ENCODE measurements at places on chromosomes 16 and 17. TPM values are rescaled to one million over a fixed set of nuclear protein-coding genes. Genes with fewer than 3 reads are reported as not detected.

Gene EPN3
- total RNA-seq = 108 TPM

Gene CHAD
- 0.51 TPM for total RNA-seq

- H3K36me3 ChIP-seq = no peaks in the 10 kb centered on the region
- DNase-seq = no peak
- H3K27me3 ChIP-seq = peaks cover 13% of the 10 kb centered on the region
- H3K4me1 ChIP-seq = peaks cover 6% of the 10 kb centered on the region
Observed at GRCh38 chr16:89574681-89575246, 794 bp upstream of the CPNE7 start.

Gene AKAP10
- total RNA-seq = 31.7 TPM

Gene PIMREG
- 0.45 TPM for total RNA-seq

Gene KRT27
- total RNA-seq = not detected

DNA sequence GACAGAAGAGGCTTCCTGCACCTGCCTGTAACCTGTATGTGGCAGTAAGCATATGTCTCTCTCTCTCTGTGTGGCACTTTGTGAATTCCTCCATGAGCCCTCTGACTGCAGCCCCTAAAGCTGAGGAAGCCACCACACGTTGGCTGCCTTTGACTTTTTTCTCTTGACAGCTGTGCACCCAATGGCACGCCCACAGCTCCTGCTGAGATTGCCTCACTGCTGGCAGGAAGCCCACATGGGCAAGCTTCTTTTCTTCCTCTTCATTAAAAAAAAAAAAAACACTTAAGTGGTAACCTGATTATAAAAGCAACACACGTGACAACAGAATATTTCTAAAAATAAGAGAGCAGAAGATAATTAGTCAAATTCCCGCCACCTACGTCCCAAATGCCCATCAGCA, 34.0 kb upstream of the PIRT start:
- H3K27ac ChIP-seq = no peak overlapping the region
- peak; percentile 21 for DNase-seq
- H3K4me3 ChIP-seq = no peak overlapping the region
- no peaks in the 10 kb centered on the region for H3K36me3 ChIP-seq

DNA sequence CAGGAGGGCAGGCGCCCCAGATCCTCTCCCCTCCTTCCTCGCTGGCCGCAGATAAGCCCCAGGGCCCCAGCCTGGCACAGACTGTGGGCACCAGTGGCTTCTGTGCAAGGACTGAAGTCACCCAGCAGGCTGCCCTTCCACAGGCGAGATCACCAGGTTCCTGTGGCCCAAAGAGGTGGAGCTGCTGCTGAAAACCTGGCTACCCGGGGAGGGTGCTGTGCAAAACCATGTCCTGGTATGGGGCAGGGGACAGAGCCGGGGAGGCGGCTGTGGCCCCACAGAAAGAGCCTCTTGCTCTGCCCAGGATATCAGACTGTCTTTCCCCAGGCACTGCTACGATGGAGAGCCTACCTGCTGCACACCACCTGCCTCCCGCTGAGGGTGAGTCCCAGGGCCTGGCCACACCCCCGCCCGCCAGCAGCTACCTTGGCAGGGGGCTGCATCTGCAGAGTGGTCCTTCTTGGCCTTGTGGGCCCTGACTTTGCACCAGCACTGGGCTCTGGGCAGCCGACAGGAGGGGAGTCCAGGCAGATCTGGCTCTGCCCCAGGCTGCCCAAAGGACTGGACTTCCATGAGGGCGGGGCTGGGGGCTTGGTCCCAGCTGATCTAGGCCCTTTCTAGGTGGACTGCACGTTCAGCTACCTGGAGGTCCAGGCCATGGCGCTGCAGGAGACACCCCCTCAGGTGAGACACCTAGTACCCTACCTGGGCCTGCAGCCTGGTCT, 615 bp downstream of the CARMIL2 start:
- H3K4me3 ChIP-seq = no peak overlapping the region
- DNase-seq = no peak
- H3K4me1 ChIP-seq = no peaks in the 10 kb centered on the region
- H3K36me3 ChIP-seq = no peaks in the 10 kb centered on the region
- peaks cover 28% of the 10 kb centered on the region for H3K27me3 ChIP-seq

Gene NPTX1
- total RNA-seq = 0.73 TPM

GRCh38 chr17:81453076-81453475, 57.8 kb downstream of the BAHCC1 start:
- H3K36me3 ChIP-seq = no peaks in the 10 kb centered on the region
- no peaks in the 10 kb centered on the region for H3K27me3 ChIP-seq
- no peaks in the 10 kb centered on the region for H3K4me1 ChIP-seq

DNA sequence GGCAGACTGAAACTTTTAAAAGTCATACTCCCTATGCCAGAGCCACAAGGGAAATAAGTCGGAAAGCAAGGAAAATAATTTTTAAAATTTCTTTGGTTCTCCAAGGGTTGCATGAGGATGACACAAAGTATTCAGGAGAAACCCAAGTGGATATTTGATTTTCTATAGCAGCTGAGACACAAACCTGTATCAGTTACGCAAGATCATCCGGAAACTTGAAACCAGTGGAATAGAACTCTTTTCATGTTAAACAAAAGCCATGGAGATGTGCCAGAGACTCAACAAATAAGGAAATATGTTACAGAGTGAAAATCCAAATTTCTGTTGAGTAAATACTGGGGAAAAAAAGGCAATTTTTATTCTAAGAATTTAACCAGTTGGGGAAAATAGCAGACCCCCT, 294.7 kb downstream of the KIF2B start:
- H3K36me3 ChIP-seq = no peaks in the 10 kb centered on the region
- H3K4me3 ChIP-seq = no peak overlapping the region
- H3K4me1 ChIP-seq = no peaks in the 10 kb centered on the region
- no peaks in the 10 kb centered on the region for H3K27me3 ChIP-seq
- H3K27ac ChIP-seq = no peak overlapping the region
- DNase-seq = no peak

- peak; percentile 93 for DNase-seq
- peak within 1 kb of the TSS; percentile 79 for H3K27ac ChIP-seq
- no peaks in the 10 kb centered on the region for H3K27me3 ChIP-seq
- H3K36me3 ChIP-seq = no peaks in the 10 kb centered on the region
- H3K4me1 ChIP-seq = peaks cover 7% of the 10 kb centered on the region
Observed at GRCh38 chr17:75516255-75516618, at the start of gene TSEN54. Gene TSEN54 (plus strand): TSS chr17:75516528. CDS start chr17:75516561, 33 bp downstream.

GRCh38 chr17:6660805-6661463, 9.4 kb downstream of the C17orf100 start:
- H3K4me3 ChIP-seq = no peak overlapping the region
- H3K4me1 ChIP-seq = no peaks in the 10 kb centered on the region
- H3K36me3 ChIP-seq = no peaks in the 10 kb centered on the region
- DNase-seq = no peak
- no peak overlapping the region for H3K27ac ChIP-seq

Gene PRSS33
- not detected for total RNA-seq

GRCh38 chr17:21352221-21352980, 23.8 kb upstream of the KCNJ12 start:
- H3K4me3 ChIP-seq = no peak overlapping the region
- H3K27me3 ChIP-seq = no peaks in the 10 kb centered on the region
- no peak overlapping the region for H3K27ac ChIP-seq

DNA sequence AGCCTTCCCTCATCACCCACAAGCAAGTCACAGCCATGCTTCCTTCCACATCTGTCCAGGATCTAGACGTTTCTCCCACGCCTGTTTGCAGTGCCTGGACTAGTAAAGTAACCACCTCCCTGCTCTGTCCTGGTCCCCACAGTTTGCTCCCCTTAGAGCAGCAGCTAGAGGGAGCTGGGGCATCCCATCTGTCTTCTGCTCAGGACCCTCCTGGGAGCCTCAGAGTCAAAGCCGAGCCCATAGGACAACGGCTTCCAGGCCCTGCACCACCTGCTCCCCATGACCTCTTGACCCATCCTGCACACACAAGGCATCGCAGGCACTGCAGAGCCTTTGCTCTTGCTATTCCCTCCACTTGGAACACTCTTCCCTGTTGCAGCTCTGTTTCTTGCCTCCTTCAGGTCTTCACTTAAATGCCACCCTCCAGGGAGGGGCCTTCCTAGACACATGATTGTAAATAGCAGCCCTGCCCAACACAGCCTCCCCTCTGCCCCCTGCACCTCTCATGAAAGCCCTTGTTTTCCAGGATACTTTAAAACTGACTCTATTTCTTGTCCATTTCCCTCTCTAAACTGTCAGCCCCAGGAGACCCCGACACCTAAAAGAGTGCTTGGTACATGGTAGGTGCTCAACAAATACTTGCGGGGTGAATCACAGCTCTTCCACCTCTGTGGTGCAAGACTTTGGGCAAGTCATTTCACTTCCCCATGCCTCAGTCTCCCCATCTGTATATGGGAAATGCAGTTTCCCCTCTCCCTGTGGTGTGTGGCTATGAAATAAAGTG, 3.1 kb downstream of the NATD1 start:
- DNase-seq = no peak
- H3K27ac ChIP-seq = no peak overlapping the region
- no peaks in the 10 kb centered on the region for H3K36me3 ChIP-seq

DNA sequence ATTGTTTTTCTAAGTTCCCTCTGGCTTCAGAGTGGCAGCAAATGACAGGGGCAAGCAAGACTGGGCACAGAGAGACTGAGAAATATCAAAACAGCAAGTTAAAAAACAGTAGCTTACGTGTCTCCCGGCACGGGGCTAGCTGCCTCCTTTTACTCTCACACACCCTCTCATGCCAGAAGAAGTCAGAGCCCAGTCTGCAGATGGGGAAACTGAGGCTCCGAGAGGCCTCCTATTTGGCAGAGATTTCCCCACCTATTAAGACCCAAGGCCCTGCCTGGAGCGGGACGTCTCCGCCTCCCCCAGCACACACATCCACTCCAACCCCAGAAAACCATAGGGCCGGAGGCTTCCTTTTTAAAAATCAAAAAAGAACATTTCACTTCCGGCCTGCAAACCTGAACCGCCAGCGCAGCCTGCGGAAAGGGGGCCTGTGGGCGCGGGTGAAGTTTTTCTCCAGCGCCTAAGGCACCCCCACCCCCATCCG, 832 bp downstream of the CARHSP1 start:
- H3K4me1 ChIP-seq = peaks cover 11% of the 10 kb centered on the region
- no peaks in the 10 kb centered on the region for H3K36me3 ChIP-seq
- DNase-seq = no peak
- peak overlapping the region; percentile 54 for H3K4me3 ChIP-seq

GRCh38 chr17:39823407-39824054, 40.6 kb downstream of the IKZF3 start:
- H3K27ac ChIP-seq = no peak overlapping the region
- no peak for DNase-seq
- no peak overlapping the region for H3K4me3 ChIP-seq
- H3K36me3 ChIP-seq = no peaks in the 10 kb centered on the region

GRCh38 chr16:75224306-75225082, 5.7 kb downstream of the CTRB1 start:
- no peak overlapping the region for H3K27ac ChIP-seq
- H3K4me1 ChIP-seq = no peaks in the 10 kb centered on the region
- H3K36me3 ChIP-seq = peaks cover 3% of the 10 kb centered on the region
- no peaks in the 10 kb centered on the region for H3K27me3 ChIP-seq
- no peak overlapping the region for H3K4me3 ChIP-seq
- DNase-seq = no peak

- no peak overlapping the region for H3K4me3 ChIP-seq
- DNase-seq = peak; percentile 64
- no peak overlapping the region for H3K27ac ChIP-seq
- no peaks in the 10 kb centered on the region for H3K4me1 ChIP-seq
Observed at GRCh38 chr16:74485916-74486315, 64.6 kb upstream of the CLEC18B start.

DNA sequence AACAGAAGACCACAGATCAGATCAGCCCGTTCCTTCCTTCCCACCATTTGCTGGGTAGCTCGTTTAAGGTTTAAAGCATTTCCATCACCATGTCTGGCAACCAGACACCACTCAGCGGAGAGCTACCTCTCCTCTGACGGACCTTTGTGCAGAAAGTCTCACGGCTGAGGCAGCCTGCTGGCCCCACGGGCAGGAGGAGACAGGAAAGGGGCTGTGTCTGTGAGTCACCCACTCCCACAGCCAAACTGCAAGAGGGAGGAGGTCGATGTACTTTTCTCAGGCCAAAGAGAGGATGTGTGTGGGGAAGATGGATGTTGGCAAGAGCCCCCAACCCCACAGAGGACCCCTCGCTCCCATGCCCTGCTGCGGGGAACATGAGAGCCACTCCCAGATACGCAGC, 92.1 kb downstream of the ZNF423 start:
- H3K27ac ChIP-seq = no peak overlapping the region
- H3K27me3 ChIP-seq = no peaks in the 10 kb centered on the region
- H3K4me1 ChIP-seq = no peaks in the 10 kb centered on the region
- H3K36me3 ChIP-seq = no peaks in the 10 kb centered on the region

Measured in prostate gland (tissue), 2 donors.